Activated CD4-positive, alpha-beta T cell treated with anti-CD3 and anti-CD28 coated beads, Interleukin-2, amount 10 ng/mL, durations not matched to agents 7 days and 5 days (primary cell): ENCODE measurements at places on chromosomes 13 and 19. TPM values are rescaled to one million over a fixed set of nuclear protein-coding genes. Genes with fewer than 3 reads are reported as not detected.

The DIAPH3 gene
- 24.1 TPM for total RNA-seq

The BRME1 gene
- 6.3 TPM for total RNA-seq

The OR10H4 gene
- not detected for total RNA-seq

The FCAR gene
- total RNA-seq: not detected

The F10 gene
- not detected for total RNA-seq
